ENCODE measurements at places on chromosomes 11 and 22.

DNA sequence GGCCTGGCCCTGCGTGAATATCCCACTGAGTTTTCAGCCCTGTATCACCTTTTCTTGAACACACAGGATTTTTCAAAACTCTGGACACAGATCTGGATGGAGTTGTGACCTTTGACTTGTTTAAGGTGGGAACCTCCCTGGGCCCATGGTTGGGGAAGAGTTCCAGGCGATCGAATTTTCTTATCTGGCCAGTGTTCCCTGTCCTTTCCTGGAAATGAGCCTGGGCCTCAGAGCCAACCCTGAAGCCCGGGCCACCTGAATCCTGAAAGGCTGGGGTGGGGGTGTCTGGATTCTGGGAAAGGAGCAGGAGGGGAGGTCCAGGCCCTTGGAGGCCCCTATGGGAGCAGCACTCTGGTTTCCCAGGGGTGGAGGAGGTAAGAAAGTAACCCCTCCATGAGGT, 29.0 kb downstream of the CAPN1 start:
- no peak for DNase-seq

DNA sequence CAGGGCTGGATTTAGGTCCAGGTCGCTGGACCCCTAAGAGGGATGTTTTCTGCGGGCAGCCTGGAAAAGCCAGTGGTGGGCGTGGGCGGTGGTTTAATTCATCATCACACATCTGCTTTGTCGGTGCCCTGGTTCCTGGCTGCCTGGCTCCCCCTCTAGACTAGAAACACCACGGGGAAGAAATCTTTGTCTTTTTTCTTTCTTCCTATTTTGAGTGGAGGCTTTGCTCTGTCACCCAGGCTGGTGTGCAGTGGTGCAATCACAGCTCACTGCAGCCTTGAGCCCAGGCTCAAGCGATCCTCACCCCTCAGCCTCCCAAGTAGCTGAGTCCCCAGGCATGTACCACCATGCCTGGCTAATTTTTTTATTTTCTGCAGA, 86.6 kb upstream of the LINC01488 start:
- DNase-seq, result no peak

DNA sequence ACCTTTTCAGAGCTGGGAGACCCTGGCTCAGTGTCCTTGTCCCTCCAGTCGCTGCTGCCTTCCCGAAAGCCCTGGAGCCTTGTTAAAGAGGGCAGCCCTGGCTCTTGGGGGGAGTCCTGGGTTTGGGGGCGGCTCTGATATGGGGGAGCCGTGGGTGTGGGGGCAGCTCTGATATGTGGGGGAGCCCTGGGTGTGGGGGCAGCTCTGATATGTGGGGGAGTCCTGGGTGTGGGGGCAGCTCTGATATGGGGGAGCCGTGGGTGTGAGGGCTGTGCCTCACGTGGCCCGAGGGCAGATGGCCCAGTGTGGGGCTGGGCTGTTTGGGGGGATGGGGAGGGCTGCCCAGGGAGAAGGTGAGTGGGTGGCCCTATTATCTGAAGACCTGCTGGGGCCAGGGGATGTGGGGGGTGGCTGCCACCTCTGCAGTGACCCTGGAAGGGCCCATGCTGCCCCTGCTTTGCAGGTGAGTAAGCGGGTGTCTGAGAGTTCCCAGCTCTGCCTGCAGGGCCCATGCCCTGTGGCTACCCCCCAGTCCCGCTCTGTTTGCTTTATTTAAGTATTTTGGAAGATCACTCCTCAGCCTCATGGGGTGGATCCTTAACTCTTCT, 30.9 kb upstream of the GRAMD4 start:
- DNase-seq, result no peak

DNA sequence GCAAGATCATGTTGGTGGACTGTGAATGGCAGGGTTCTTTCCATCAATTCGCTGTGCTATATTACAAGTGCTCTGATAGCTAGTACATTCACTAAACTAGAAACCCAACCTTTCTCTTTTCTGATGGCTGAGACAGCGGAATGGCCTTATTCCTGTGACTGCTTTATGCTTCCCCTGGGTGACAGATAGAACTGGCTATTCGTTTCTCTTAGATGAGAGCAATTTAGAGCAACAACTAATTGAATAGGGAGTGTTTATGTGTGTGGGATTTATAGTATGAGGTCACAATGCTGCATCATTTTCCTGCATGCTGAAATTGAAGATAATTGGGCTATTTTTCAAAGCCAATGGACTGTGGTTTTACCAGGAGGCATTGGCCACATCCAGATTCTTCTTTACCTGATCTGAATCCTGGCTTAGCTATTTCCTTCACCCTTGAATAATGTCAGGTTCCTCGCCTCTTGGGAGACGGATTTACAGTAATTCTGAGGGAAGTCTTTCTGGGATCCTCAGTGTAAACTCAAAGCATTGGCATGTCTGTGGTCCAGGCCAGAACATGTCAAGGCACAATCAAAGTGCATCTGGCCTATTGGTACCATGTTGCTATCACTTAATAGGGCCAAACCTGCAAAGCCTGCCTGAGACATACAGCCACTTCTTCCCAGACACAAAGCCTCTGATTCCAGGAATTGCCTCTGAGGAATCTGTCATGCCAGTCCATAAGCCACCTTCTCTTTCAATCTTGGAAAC, 775.0 kb upstream of the API5 start:
- no peak for DNase-seq

- no peak for DNase-seq
These were observed 126.3 kb downstream of the KIRREL3 start for GRCh38 chr11:126874276-126874675.

GRCh38 chr11:12316432-12316831, 60.9 kb upstream of the PARVA start:
- no peak for DNase-seq

- no peak for DNase-seq
These were observed 7.2 kb upstream of the MOB2 start for GRCh38 chr11:1493650-1494244.

- DNase-seq, result no peak
These were observed 106.7 kb downstream of the MORC2 start for GRCh38 chr22:30861688-30862552.

- DNase-seq, result no peak
These were observed 167.8 kb upstream of the MPPED2 start for GRCh38 chr11:30753994-30754393.

- no peak for DNase-seq
These were observed 1.9 kb downstream of the C11orf71 start for GRCh38 chr11:114398303-114398920.

GRCh38 chr11:120425527-120425926, 86.0 kb upstream of the GRIK4 start:
- no peak for DNase-seq

GRCh38 chr11:46391578-46392420, at the start of gene CHRM4:
TSS of gene CHRM4 (minus strand) at chr11:46391776. CDS start at chr11:46386557, 5,219 bp downstream.
- no peak for DNase-seq

GRCh38 chr11:116224154-116224888, 548.5 kb downstream of the BUD13 start:
- peak; percentile 28 for DNase-seq

DNA sequence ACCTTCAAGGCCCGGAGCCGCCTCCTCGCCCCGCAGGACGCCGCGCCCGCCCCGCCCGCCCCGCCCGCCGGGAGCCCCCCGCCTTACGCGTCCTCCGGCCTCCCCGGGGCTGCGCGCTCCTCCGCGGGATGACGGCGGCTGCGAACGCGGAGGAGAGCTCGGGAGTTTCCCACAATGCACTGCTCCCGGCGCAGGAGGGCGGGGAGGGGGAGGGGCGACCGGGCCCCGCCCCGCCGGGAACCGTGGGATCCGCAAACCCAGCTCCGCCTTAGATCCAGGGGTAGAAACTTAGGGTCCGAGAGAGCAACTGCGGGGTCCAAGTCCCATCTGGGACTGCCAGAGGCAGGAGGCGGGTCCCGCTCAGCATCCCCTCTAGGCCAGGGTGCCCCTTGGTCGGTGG, at the start of gene CEND1:
TSS of gene CEND1 (minus strand) at position 148 of the 400 bp plus-strand sequence. CDS start 1,514 bp downstream, outside the sequence.
- DNase-seq, result no peak

- DNase-seq, result no peak
These were observed 14.3 kb upstream of the RTN4RL2 start for GRCh38 chr11:57446055-57446454.

- no peak for DNase-seq
These were observed 19.4 kb downstream of the NFAM1 start for GRCh38 chr22:42412744-42413333.

DNA sequence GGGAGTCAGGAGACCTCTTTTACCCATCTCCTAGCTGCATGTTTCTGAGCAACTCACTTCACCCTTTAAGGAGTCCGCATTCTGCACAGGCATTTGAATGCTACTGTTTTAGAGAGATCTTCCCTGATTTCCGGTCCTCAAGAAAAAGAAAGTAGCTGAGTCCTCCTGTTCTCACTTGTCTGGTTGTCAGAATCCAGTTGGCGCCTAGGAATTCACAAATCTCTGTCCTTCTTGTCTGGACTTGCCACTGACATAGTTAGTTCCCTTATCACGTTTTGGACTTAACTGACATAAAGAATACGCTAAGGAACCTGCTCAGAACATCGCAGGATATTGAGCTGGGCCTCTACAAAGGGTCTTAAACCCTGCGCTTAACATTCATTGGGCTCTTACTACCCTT, 61.3 kb upstream of the OR5P2 start:
- DNase-seq, result no peak

GRCh38 chr11:14422052-14422813, 63.2 kb upstream of the RRAS2 start:
- DNase-seq, result no peak

GRCh38 chr11:123696183-123696582, 41.8 kb upstream of the SCN3B start:
- DNase-seq, result no peak

- no peak for DNase-seq
These were observed 60.2 kb downstream of the USP35 start for GRCh38 chr11:78248903-78249302.

DNA sequence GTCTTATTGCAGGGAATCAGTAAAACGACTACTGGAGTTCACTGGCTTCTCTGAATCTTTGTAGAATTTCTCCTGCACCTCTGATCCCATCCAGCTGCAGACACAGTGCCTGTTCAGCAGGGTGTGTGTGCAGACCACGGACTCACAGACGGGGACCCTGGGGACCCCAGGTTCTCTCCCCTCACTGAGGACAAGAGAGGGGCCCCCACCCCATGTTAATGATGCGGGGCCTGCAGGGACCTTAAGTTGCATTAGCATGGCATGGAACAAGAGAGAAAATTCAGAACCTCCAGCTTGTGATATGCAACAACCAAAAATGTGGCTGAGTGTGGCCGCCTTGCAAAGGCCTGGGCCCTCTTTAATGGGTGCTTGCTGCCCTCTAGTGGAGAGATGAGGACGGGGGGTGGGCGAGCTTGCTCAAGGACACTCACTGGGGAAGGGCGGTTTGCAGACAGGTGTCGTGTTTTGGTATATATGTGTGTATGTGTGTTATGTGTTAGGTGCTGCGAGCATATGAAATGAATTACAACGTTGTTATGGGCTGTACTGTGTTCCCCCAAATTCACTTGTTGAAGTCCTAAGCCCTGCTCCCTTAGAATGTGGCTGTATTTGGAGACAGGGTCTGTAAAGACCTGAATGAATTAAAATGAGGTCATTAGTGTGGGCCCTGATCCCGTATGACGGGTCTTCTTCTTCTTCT, 84.4 kb upstream of the SEPTIN5 start:
- DNase-seq, result peak; percentile 74

DNA sequence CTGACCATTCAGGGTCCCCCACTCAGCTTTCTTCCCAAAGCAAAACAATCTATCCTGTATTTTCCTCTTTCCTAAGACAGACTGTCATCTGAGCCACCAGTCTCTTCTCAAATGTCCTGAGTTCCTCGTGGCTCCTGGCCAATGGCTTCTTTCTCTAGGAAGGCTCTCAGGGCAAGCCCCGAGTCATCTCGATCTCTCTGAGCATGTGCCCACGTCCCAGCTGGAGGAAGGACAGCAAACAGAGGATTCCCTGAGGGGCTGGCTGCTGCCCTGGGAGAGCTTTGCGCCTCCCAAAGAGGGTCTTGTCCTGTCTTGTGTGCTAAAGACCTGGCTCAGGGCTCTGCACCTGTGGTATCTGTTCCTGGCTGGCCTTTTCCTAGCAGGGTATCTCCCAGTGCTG, 8.3 kb downstream of the SLC37A2 start:
- no peak for DNase-seq

GRCh38 chr11:35664977-35665441, 2.4 kb downstream of the TRIM44 start:
- DNase-seq, result no peak

- no peak for DNase-seq
These were observed 369.4 kb upstream of the B3GAT1 start for GRCh38 chr11:134781380-134781866.

DNA sequence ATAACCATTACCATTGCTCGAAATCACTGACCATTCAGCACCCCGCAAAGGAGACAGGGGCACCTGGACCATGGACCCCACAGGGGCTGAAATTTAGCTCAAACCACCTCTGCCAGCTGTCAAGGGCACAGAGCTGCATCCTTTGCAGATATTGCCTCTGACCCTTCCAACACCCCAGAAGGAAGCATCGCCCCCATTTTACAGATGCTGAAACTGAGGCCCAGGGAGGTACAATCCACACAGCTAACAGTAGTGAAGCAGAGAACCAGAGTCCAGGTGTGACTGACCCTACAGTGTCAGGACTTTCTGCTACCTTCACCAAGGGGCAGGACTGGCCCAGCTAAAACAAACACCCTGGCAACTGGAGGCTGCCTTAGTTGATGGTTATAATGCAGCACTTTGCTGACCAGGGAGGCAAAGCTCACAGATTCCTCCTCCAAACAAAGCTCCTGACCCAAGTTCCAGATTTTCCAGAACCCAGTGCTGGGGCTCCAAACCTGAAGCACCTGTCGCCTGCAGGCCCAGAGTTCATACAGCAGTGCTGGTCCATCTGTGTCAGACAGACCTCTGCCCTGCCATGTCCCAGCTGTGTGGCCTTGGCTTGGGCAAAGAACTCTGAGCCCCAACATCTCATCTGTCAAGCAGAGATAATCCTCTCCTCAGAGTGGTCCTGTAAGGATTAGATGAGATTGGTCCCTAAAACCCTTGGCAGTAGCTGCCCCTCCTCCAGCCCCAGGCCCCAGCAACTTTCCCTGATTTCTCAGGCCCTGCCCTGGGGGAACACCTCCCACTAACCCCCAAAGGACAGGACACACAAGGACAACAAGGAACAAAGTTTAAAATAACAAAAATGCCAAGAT, 15.2 kb upstream of the ARAP1 start:
- no peak for DNase-seq

DNA sequence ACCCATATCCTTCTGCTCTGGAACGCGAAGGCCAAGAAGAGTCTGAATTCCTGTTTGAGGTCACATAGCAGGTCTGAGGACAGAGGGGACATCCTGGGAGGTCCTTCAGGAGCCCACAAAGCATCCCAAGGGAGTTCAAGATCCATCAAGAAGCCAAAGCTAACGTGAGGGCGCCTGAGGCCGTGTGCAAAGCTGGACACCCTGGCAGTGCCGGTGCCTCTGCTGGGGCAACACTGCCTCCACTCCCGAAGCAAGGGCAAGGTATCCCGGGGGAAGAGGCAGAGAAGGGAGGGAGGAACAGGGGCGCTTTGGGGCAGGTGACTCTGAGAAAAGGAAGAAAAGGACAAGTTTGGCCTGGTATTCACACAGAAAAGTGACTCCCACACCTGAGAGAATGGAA, 50.3 kb upstream of the CDON start:
- DNase-seq, result no peak

DNA sequence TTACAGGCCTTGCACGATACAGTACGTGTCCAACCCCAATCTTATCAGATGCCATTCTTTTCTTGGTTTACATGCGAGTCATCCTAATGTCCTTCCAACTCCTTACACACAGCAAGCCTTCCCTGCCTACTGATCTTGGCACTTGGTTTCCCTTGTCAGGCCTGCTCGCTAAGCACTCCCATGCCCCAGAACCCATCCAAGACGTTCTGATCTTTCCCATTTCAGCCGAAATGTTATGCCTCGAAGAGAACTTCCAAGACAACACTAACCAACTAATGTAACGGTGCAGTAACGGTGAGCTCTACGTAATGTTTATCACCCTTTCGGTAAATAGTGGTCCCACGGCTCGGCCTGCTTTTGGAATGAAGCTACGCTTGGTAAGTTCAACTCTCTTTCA, 521 bp downstream of the PES1 start:
- no peak for DNase-seq

Measured in stimulated activated CD4-positive, alpha-beta T cell treated with anti-CD3 and anti-CD28 coated beads, Interleukin-12 subunit alpha, Interleukin-12 subunit beta, amount 100 ng/mL, for 48 hours (primary cell).